ENCODE measurements at places on chromosomes 12 and 14.

- DNase-seq: no peak
Measured at GRCh38 chr14:55798406-55798805, 218.4 kb downstream of the KTN1 start.

GRCh38 chr14:27318774-27319420 is 721.1 kb upstream of the NOVA1 start:
- no peak for DNase-seq

GRCh38 chr14:51260225-51260624 is 20.2 kb downstream of the TMX1 start:
- DNase-seq: no peak

DNA sequence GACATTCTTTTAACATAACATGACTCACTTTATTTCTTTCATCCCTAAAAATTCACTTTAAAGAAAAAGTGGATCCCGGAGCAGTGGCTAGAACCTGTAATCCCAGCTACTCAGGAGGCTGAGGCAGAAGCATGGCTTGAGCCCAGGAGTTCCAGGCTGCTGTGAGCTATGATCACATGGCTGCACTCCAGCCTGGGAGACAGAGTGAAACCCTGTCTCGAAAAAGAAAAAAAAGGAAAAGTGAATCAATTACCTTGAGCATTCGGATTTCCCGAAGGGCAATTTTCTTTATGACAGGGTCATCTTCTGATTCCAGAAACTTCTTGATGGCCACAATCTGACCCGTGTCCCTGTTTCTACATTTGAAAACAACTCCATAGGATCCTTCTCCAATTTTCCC is 1.2 kb downstream of the CDKL1 start:
- DNase-seq: no peak

GRCh38 chr12:88884600-88884999 is 304.3 kb upstream of the KITLG start:
- DNase-seq: no peak

Measured in stimulated activated CD4-positive, alpha-beta T cell treated with anti-CD3 and anti-CD28 coated beads, Interleukin-2, amount 100 ng/mL, for 48 hours (primary cell).